ENCODE measurements at places on chromosomes 6 and 20. TPM values are rescaled to one million over a fixed set of nuclear protein-coding genes. Genes with fewer than 3 reads are reported as not detected.

HLA-DMB gene
- 8.8 TPM for total RNA-seq

TXNDC5 gene
- 15.6 TPM for total RNA-seq

MYB gene
- 10.7 TPM for total RNA-seq

RIPK1 gene
- total RNA-seq, result 33.8 TPM

ZNF318 gene
- total RNA-seq, result 33.5 TPM

CDH4 gene
- 0.10 TPM for total RNA-seq

C20orf202 gene
- total RNA-seq, result 0.37 TPM

TGM3 gene
- total RNA-seq, result not detected
